ENCODE measurements at places on chromosomes 12 and 14.

GRCh38 chr14:64605926-64606685, 56.3 kb downstream of the PPP1R36 start:
- DNase-seq, result no peak

GRCh38 chr14:23727566-23728335, 91.6 kb downstream of the DHRS2 start:
- DNase-seq, result peak; percentile 13

GRCh38 chr12:45138609-45139008, 77.3 kb upstream of the ANO6 start:
- DNase-seq, result no peak

DNA sequence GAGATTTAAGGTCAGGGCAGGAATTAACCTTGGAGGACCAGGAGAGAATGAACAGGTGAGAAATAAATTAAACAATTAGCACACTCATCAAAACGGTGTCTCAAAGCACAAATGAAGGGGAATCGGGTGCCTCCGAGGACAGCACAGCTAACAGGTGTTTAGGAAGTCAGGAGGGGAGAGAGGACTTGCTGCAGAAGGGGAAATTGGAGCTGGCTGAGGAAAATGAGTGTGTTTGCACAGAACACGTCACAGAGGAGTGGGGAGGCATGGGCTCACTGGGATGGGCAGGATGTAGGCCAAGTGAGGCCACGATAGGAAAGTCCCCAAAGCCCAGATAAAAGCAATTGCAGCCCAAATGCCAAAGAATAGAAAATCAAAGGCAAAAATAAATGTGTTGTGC, 121.7 kb downstream of the ZNF664 start:
- no peak for DNase-seq

GRCh38 chr14:100076133-100076532, 10.9 kb downstream of the EVL start:
- DNase-seq, result no peak

DNA sequence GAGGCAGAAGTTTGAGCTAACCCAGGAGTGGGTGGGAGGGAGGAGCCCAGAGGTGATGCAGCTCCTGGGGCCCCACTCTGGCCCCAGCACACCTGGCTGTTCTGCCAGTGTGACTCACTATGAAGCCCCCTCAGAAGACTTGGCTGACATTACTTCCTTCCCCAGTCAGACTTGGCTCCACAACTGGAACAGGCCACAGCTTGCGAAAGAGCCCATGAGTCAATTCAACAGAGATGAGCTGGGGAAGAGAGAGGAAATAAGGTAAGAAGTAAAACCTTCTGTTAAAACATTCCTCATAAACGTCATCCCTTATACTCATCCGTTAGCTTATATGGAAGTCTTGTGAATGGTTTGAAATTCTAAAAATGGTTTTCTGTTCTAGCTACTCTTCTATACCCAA, 245.9 kb downstream of the ADAMTS20 start:
- DNase-seq, result no peak

GRCh38 chr12:92142251-92142926, 3.3 kb downstream of the BTG1 start:
- DNase-seq, result no peak

- DNase-seq, result no peak
These were observed 18.4 kb downstream of the ZNF664 start for GRCh38 chr12:123991372-123991951.

DNA sequence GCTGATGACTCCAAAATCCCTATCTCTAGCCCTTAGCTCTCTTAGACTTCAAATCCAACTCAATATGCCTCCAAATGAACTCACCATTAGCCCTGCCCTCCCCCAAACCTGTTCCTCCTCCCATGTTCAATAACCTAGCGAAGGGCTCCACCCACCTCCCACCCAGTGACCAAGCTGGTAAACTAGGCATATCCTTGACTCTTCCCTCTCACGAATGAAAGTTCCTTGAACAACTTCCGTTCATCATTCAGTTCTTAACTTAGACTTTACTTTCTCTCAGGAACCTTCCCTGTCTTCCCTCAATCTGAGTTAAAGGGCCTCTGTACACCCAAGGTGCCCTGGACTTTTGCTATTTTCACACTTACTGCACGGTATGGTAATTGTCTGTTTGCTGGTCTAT, 1.9 kb upstream of the KLHDC1 start:
- DNase-seq, result no peak

- DNase-seq, result no peak
These were observed 67.0 kb downstream of the MAP1LC3B2 start for GRCh38 chr12:116626153-116626552.

GRCh38 chr12:66002812-66003211, 127.7 kb downstream of the LLPH start:
- no peak for DNase-seq

DNA sequence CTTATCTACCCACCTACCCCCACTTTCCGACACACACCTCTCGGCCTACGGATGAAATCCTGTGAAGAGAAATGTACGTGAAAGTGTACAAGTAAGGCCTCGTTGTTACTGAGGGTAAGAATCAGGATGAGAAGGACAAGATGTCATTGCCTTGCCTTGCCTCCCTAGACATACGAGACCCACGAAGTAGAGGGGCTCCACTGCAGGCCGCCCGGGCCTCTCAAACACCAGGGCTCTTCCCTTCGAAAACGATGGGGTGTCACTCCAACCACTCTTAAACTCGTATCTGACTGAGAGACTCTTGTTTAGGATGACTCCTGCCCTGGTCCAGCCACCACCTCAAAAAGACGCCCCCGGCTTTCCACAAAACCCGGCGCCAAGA, 498 bp downstream of the RACGAP1 start:
- no peak for DNase-seq

DNA sequence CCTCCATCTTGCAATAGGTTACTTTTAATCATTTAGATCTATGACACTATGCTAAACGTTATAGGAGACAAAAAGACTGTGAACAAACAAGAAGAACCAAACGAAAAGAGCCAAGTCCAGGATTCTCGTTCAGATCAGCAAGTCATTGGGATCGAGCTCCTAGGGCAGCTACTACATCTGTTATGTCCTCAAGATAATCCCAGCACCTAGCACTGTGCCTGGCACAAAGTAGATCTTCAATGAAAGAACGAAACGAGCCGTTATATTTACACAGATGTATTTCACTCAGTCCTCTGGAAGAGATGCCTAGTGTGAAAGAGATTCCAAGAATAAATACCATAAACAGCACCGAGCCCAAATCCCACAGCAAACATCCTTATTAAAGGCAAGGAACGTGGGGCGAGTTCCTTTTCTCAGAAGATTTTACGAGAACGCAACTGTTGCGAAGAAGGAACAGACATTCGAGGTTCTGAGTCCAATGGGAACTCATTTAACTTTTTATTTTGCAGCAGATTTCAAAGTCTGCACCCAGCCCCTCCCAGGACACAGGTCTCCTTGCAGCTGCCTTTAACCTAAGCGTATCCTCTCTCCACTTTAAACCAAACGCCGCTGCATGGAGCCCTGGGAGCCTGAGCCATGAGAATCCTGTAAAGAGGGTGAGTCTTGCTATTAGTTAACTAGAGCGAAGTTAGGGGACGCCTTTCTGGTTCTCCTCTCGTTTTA, 544 bp upstream of the TDP1 start:
- DNase-seq, result no peak

DNA sequence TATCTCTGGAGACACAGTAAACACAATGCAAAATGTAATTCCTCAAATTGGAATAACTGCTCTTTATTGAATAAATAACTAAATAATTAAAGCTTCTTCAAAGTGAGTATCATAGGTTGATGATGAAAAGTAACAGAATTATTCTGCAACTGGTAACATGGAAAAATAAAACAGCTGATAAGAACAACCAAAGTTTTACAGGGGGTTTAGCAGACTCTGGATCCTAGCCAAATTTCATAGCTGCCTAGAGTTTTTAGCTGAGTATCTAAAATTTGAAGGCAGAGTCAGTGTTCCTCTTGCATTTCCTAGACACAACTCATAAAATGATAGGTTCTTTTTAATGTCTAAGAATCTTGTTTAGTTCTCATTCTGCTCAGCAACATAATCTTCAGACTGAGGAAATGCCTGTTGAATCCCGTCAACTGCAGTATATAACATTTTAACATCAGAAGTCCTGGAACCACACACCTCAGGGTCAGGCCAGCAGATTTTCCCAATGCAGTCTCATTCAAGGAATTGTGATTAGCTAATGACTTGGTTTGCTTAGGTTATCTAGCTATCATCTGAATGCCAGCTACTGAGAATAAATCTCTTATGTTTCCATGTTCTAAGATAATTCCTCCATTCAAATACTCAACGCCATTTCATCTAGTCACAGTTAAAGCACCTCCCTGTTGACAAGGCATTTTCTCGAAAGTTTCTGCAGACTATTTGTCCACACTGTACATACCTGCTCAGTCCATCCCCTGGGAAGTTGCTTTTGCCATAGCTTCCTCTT, 411.6 kb downstream of the BCAT1 start:
- DNase-seq, result no peak

DNA sequence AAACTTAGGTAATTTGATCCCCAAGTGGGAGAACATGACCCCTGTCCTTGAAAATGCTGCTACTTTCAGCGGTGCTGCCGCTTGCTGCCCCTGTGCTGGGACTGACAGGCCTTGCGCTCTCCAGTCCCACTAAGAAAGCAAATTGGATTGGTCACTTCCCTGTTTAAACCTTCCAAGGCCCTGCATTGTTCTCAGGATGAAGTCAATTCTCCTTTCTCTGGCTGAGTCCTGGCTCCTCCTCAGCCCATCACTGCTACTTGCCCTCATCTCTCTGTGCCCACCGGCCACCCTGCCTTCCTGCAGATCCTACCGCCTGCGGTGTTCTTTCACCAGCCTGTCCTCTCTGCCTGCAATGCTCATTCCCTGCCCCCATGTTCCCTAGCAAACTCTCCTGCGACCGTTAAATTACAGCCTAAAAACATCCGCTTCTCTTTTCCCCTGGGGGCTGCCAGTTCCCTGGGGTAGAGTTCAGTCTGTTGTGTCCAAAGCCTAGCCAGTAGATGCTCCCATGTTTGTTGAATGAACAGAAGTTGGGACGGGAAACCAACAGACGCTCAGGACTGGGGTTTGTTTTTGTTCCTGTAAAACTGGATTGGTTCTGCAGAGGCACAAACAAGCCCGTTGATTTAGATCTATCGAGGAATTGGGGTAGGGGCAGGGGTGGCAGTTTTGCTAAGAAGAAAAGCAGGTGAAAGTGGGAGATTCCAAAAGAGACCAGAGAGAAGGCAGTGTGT, 127.3 kb upstream of the HIF1A start:
- DNase-seq, result peak; percentile 60

DNA sequence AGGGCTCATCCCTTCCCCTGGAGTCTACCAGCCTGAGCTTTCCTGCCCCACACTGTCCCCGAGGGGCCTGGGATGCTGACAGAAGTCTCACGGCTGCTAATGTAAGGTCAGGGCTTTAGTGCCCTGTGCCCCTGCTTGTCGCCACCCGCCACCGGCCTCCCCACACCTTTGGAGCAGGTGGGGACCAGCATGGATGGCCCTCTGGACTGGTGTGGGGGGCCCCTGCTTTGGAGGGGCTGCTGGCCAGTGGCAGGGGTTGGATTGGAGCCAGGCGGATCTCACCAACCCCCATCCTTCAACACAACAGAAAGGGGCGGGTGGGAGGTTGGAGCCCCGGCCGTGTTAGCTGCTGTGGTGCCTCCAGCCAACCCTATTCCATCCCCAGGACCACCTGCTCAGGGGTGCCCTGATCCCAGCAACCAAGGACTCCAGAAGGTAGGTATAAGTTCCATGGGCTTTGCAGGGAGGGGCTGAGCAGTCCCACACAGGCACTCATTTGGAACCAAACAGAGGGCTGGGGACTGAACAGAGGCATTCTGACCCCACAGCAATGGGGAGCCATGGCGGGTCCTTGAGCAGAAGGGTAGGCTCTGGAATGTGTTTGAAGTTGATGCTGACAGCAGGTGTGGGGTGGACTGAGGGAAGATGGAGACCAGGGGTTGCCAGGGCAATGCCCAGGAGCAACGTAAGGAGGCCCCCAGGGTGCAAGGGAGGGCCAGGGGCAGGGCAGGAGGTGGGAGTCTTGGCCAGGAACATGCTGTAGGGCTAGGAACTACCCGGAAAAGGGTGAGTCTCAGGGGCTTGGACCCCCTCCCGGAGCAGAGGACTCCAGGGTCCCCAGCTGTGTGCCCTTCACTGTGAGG, 145.1 kb upstream of the C14orf180 start:
- DNase-seq, result no peak

Measured in NCI-H526 treated with DMSO at 0.1 percent for 48 hours (cell line).